ENCODE measurements at places on chromosomes 5 and 9. TPM values are rescaled to one million over a fixed set of nuclear protein-coding genes. Genes with fewer than 3 reads are reported as not detected.

MYMK gene
- not detected for total RNA-seq

RPL37 gene
- total RNA-seq: 523 TPM

CDKN2AIPNL gene
- 161 TPM for total RNA-seq

NUTM2F gene
- total RNA-seq: not detected

DNA sequence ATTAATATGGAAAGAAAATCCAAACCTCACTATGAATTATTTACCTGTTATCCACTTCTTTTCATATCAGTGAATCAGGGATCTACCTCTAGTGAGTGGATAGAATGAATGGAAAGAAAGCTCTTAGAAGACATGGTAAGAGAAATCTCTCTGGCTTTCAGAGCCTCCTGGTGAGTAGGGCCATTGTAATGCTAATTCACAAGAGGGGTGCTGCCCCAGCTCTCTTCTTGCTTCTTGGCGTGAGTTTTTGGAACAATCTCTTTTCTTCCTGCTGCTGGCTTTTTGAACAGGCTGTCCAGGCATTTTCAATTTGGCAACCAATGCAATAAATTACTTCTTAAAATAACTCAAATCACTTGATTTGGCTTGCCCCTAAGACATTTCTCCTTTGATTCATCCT lies 49.9 kb upstream of the KCNN2 start:
- no peak for DNase-seq

DNA sequence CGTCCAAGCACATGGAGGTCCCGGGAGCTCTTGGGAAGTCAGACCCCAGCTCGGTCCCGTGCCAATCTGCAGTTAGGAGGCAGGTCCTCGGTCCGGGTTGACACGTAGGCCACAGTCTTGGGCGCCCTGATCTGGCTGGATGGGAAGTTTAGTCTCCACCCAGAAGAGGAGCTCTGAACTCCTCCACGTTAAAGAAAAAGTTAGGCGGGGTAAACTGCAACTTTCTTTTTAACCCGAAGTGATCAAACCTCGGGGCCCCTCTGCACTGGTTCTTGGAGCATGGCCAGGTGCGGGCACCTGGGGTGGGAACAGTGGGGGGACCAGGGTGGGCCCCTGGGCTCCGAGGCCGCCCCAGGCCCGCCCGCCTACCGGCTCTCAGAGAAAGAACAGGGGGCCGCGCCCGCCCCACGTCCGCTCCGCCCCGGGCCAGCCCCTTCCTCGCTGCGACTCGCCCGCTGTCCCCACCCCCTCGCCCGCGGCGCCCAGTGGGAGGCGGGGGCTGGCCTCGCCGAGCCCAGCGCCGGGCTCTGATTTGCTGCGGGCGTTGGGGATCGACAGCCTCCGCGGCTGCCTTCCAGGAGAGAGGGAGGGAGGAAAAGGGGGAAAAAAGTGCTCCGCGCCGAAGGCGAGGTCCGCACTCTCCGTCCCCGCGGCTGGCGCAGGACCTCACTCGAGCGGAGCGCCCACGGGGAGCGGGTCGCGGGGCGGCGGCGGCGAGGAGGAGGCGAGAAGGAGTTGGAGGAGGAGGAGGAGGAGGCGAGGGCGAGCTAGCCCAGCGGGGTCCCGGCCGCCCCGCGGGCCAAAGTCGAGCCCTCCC lies at the start of gene COL5A1:
COL5A1 (plus strand) TSS at position 631 of the 817 bp plus-strand sequence. CDS start 385 bp downstream, outside the sequence.
- peak; percentile 95 for DNase-seq

DNA sequence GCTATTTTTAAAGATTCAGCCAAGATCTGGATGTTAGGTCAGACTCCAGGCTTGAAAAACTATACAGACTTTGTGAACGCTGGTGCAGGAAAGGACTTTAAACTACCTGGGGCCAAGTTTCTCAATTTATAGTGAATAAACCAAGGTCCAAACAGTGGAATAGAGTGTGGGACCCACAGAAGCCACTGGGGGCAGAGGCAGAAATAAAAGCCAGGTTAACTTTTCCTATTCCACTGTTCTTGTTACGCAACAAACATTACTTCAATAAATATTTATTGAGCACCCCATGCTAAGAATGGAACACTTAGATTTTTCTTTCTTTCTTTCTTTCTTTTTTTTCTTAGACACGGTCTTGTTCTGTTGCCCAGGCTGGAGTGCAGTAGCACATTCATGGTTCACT lies 11.0 kb upstream of the HAVCR1 start:
- no peak for DNase-seq

GRCh38 chr5:181181650-181182565 lies 23.1 kb downstream of the TRIM7 start:
- DNase-seq: peak; percentile 76

GRCh38 chr5:146825033-146825432 lies 53.5 kb downstream of the PPP2R2B start:
- peak; percentile 39 for DNase-seq

IRX2 gene
- 21.5 TPM for total RNA-seq

GRCh38 chr5:169723103-169723831 lies 86.2 kb downstream of the DOCK2 start:
- DNase-seq: no peak

DNA sequence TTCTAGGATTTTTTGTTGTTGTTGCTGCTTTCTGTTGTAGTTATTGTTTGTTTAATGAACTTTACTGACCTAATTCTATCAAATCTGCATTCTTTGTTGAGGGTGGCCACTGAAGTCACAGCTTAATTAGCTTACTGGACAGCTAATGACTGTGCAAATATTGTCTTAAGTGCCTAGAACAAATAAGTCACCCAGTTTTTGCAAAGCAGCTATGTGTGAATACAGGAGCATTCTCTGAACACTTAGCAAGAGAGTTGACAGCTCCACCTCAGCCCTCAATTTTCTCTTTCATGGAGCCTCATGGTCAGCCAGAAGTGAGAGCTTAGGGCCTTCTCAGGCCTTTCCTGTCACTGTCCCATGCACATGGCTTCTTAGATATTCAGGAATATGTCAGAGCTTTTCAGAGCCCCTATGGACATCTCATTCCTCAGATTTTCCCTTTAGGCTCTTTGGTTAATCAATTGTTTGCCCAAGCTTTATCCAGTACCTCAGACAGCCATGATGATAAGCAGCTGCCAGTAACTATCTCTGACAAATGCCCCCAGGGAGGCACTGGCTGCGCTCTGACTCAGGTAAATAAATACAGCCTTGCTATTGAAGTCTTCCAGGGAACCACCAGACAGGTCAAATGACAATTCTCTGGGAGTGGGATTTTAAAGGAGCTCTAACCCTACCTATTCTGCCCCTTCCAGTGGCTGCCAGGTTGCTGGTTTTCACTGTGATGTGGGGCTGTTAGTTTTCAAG lies 241.4 kb upstream of the IL12B start:
- no peak for DNase-seq

GRIN1 gene
- not detected for total RNA-seq

- DNase-seq: peak; percentile 93
Measured at GRCh38 chr9:136576269-136576626, 30.4 kb upstream of the NOTCH1 start.

GRCh38 chr9:37927132-37927531 lies 23.2 kb upstream of the SLC25A51 start:
- no peak for DNase-seq

GRCh38 chr9:88531920-88532698 lies 2.9 kb upstream of the NXNL2 start:
- no peak for DNase-seq

- DNase-seq: no peak
Measured at GRCh38 chr5:58674711-58675110, 91.8 kb downstream of the RAB3C start.

DNA sequence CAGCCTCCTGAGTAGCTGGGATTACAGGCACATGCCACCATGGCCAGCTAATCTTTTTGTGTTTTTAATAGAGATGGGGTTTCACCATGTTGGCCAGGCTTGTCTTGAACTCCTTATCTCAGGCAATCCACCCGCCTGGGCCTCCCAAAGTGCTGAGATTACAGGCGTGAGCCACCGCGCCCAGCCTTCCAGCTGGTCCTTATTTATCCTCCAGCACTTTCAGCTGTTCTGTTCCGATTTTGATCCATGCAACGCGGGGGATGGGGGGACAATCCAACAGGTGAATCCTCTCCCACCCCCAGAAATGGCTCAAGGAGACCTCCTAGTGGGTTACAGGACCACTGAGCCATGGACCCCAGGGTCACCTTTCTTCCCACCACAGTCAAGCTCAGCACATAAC lies 14.7 kb upstream of the CDKN2AIPNL start:
- no peak for DNase-seq

GRCh38 chr9:88307136-88307535 lies 81.1 kb upstream of the SPIN1 start:
- no peak for DNase-seq

- no peak for DNase-seq
Measured at GRCh38 chr5:173720286-173720952, 104.0 kb upstream of the BOD1 start.

EPB41L4B gene
- total RNA-seq: 3.1 TPM

ADAMTS16 gene
- not detected for total RNA-seq

GRCh38 chr5:105993027-105993426 lies 1677.7 kb downstream of the EFNA5 start:
- no peak for DNase-seq

- DNase-seq: no peak
Measured at GRCh38 chr9:116632990-116633838, 53.9 kb upstream of the TRIM32 start.

DNA sequence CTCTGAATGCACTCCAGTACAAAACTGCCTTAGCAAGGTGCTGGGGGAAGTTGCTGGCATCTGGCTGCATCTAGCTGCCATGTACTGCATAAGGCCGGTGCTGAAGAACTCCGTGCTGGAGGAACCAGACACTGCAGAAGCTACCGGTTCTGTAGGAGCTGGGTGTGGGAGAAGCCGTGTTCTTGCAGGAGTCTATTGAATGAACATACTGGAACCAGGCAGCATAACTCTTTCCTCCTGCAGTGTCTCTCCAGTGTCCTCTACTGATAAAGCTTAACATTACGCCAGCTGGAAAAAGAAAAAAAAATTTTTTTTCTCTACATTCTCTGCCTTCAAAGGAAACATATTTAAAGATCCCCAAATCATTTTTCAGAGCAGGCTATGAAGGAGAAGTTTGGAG lies 38.5 kb downstream of the VPS13A start:
- no peak for DNase-seq

GRCh38 chr9:34218446-34218845 lies 39.6 kb downstream of the UBAP1 start:
- DNase-seq: no peak

DNA sequence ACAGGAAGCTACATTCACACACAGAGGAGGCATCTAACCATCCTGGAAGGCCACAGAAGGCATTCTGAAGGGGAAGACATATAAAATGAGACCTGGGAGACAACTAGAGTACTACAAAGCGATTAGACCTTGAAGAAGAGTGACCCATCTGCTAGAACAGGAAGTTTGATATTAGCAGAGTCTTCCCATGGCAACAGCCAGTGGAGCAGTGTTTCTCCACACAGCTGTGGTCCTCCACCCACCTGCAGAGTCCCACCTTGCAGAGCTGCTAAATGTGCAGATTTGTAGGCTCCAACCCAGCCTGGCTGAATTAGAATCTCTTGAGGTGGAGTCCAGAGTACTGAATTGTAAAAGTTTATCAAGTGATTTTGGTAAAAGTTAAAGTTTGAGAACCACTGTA lies 267.0 kb downstream of the CETN3 start:
- no peak for DNase-seq

DNA sequence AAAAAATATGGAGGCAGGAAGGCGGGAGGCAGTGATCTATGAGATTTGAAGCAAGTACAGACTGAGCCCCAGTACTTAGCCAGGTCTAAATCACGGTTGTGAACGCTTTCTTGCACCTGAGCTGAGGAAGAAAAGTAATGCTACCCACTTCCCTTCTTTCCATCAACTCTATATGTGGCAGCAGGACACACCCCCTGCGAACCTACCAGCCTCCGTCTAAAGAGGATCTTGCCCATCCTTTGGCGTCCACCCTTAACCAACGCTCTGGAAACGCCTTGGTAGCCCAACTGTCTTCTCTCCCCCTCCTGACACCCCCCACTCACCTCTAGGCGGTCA lies 545 bp downstream of the HMGCS1 start:
- DNase-seq: no peak

DNA sequence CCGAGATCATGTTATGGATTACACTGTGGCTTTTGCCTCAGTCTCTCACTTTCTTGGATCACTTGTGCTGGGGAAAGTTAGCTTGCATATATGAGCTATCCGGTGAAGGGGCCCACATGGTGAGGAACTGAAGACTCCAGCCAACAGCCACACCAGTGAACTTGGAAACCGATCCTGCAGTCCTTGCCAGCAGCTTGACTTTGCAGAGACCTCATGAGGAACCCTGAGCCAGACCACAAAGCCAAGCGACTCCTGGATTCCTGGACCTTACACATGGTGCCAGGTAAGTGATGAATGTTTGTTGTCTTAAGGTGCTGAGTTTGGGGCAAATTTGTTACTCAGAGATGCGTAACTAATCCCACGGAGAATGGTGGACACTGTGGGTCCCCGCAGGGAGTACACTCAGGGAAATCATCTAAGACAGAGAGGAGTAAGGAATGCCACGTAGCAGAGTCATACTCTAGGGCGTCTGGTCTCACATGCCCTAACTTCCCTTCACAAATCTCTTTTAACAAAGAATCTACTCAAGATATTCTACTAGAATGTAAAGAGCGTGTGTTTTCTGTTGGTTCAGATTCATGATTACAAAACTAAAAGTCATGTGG lies 76.5 kb upstream of the PJA2 start:
- peak; percentile 91 for DNase-seq

- no peak for DNase-seq
Measured at GRCh38 chr5:14706615-14707021, 42.1 kb downstream of the OTULIN start.

FAM53C gene
- total RNA-seq: 34.5 TPM

LHX3 gene
- total RNA-seq: not detected

GRCh38 chr5:52710972-52711596 lies 76.6 kb upstream of the ITGA1 start:
- no peak for DNase-seq

AGTPBP1 gene
- total RNA-seq: 22.5 TPM

IFNA2 gene
- not detected for total RNA-seq

TAF11L5 gene
- total RNA-seq: not detected

DNA sequence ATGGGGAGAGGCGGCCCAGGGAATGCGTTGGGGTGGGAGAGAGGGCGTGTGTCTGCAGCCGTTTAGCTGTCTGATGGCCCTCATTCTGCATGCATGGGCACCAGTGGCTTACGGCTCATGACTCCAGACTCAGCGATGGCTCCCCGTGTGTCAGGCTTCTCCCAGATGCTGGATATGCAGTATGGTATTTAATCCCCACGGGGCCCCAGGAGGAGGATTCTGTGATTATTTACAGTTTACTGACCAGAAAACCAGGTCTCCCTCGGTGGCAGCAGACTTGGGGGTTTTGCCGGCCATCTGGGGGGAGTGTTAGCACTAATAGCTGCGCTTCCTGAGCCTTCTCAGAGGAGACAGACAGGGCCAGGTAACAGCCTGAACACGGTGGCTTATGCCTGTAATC lies 4.3 kb downstream of the PRDM12 start:
- no peak for DNase-seq

OBP2B gene
- not detected for total RNA-seq

DOCK8 gene
- 5.9 TPM for total RNA-seq

- no peak for DNase-seq
Measured at GRCh38 chr5:85814596-85814995, 803.1 kb upstream of the COX7C start.

- DNase-seq: no peak
Measured at GRCh38 chr9:93118863-93119702, 15.0 kb downstream of the NINJ1 start.
